ENCODE measurements at places on chromosomes 7 and 10.

GRCh38 chr10:88598055-88598454, 11.5 kb downstream of the LIPJ start:
- DNase-seq = peak; percentile 93

DNA sequence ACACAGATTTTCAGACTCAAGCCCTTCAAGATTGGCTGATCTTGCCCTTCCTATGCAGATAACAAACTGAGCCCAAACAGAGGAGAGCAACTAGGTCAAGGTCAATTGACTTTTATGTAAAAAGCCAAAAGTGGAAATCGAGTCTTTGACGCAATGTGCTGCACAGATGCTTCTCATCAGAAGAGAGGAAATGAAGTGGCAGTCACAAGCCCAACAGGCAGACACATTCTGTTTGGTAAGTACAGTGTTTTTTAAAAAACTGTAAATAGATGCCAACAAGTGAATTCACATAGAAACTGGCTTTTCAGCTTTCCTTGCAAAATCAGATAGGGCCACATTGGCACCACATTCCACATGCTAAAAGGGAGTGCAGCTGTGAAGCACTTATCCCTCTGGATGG, 606.6 kb downstream of the KCNMA1 start:
- DNase-seq = no peak

- no peak for DNase-seq
Observed at GRCh38 chr7:103915680-103916357, 73.6 kb downstream of the RELN start.

DNA sequence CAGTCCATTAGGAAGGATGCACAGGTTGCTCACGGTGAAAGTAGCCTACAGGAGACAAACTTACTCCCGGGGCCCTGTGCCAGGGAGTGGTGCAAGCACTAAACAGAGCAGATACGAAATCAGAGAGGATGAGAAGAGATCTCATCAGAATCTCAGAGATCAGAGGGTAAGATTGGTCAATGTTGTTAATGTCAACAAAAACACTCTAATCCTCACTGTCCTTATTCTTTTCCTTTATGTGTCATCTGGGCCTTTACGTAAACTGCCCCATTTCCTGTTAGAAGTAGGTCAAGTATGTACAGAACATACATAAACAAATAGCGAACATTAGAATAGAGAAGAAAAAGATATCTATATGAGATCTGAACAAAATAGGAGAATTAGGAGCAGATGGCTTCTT, 163.1 kb downstream of the PPP1R17 start:
- no peak for DNase-seq

DNA sequence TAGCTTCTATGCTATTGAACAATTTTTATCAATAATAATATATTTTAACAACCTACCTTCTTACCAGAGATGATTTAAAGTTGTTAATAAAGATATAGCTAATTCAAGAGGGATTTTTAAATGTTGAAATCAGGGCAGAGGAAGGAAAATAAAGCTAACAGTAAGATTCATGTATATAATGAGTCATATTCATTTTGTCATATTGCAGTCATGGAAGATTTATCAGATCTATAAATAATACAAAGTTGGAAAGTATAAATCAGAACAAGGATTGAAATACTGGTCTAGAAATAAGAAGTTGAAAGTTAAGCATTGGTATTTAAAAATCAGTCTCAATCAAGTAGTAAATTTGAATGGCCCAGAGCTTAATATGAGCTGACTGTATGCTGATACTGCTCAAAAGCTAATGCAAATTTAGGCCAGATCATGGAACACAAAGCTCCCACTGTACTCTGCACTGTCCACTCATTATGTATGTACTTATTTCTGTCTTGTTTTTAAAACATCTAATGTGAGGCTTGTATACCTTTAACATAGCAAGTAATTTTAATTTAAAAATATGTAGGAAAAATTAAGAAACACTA, 196.9 kb downstream of the ZEB1 start:
- DNase-seq = no peak

- DNase-seq = no peak
Observed at GRCh38 chr7:155377071-155377837, 79.6 kb downstream of the INSIG1 start.

- no peak for DNase-seq
Observed at GRCh38 chr10:129556316-129556715, 89.3 kb downstream of the MGMT start.

DNA sequence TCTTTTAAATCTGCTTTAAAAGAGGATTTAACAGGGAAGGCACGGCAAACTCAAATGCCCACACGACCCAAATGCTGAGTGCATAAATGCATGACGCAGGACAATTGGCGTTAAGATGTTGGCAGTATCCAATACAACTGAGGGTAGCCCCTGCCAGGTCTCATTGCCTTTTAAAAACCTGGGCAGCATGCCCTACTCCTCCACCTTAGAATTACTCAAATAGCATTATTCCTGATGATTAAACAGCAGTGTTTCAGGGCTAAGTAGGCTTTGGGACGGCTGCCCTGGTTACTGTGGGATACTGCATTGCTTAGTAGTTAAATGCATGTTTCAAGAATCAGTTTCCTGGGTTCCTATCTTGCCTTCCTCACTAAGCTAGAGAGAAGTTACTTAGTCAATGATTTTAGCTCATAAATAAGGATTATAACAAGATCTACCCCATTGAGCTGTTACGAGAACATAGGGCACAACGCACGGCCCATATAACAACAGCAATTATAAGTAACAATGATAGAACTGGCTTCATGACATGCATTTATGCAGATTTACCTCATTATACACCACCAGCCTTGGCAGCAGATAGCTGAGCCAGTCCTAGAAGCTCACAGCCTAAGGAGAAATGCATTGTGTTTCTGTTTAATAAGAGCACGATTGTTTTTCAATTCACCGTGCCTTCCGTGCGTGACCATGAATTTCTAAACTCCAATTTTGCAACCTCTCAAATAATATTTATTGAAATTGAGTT, 7.9 kb downstream of the TUBAL3 start:
- DNase-seq = no peak

GRCh38 chr10:70584909-70585544, 17.5 kb downstream of the PRF1 start:
- DNase-seq = no peak

- DNase-seq = no peak
Observed at GRCh38 chr7:112765105-112765504, 25.1 kb downstream of the TMEM168 start.

DNA sequence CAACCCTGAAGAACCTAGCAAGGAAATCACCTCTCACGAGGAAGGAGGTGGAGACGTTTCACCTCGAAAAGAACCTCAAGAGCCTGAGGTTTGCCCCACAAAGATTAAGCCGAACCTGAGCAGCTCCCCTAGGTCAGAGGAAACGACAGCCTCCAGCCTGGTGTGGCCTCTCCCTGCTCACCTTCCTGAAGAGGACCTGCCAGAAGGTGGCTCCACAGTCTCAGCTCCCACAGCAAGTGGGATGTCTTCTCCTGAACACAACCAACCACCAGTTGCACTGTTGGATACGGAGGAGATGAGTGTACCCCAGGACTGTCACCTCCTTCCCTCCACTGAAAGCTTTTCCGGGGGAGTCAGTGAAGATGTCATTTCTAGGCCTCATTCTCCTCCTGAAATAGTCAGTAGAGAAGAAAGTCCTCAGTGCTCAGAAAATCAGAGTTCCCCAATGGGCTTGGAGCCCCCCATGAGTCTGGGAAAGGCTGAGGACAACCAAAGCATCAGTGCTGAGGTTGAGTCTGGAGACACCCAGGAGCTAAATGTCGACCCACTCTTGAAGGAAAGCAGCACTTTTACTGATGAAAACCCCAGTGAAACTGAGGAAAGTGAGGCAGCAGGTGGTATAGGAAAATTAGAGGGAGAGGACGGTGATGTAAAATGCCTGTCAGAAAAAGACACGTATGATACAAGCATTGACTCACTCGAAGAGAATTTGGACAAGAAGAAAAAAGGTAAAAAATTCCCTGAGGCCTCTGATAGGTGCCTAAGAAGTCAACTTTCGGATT, 150.2 kb downstream of the LCOR start:
- DNase-seq = no peak

DNA sequence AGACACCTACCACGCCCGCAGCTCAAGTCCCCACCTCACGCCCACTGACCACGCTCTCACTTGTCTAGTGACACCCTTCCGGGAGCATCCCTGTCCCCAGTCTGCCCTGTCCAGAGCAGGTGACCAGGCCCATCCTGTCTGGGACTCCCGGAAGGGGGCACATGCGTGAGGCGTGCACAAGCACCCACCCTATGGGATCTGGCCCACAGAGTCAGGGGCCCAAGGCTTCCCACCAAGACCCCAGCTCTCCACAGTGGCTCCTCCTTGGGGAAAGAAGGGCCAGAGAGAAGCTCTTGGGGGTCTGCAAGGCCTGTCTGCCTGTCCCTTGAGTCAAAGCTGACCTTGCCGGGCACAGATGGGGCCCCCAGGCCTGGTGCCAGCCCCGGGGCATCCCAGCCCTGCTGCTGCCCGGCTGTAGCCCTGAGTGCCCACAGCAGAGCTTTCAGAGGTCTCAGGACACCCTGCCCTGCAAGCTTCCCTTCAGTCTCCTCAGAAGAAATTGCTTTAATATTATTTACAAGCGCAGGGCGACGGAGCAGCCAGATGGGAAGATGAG, 195.0 kb downstream of the ELFN1 start:
- no peak for DNase-seq

DNA sequence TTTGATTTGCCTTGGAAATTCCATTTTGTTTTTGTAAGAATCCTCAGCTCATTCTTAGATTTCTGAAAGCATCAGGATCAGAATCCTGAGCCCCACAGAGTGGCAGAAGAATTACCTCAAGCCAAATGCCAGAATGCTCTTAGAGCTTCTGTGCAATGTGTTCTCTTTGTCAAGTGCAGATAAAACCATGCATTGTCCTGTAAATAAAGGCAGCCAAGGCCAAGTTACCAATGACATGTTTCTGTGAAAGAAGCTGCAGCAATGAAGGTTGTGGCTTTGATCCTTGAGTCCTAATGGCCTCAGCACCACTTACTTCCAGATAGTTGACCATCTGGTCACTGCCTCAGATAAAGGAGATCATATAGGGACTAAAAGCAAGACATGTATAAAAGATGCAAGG, 343.3 kb upstream of the AKR1E2 start:
- no peak for DNase-seq

GRCh38 chr10:123259791-123260190, 105.6 kb downstream of the BUB3 start:
- no peak for DNase-seq

DNA sequence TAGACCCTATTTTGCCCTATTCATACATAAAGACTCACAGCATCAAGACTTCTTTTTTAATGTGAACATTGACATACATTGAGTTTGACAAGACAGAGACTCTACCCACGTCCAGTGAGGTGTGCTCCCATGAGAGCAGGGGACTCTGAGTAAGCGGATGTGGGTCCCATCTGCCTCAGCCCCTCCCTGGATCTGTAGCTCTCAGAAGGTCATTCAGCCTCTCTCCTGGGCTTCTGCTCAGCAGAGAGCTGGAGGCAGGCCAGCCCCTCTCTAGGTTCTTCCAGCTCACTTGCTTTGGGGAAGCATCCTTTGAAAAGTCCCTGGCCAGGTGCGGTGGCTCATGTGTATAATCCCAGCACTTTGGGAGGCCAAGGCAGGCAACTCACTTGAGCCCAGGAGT, 146.9 kb upstream of the ZMIZ1 start:
- DNase-seq = no peak

GRCh38 chr7:5553298-5553877, 129.8 kb upstream of the TNRC18 start:
- no peak for DNase-seq

DNA sequence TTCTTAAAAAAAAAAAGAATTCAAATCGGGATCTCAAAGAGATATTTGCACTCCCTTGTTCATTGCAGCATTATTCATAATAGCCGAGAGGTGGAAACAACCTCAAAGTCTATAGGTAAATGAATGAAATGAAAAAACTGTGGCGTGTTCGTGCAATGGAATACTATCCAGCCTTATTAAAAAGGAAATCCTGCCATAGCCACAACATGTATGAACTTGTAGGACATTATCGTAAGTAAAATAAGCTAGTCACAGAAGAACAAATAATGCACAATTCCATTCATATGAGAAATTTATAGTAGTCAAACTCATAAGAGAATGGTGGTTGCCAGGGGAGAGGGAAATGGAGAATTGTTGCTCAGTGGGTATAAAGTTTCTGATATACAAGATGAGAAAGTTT, 37.9 kb downstream of the GRK5 start:
- no peak for DNase-seq

DNA sequence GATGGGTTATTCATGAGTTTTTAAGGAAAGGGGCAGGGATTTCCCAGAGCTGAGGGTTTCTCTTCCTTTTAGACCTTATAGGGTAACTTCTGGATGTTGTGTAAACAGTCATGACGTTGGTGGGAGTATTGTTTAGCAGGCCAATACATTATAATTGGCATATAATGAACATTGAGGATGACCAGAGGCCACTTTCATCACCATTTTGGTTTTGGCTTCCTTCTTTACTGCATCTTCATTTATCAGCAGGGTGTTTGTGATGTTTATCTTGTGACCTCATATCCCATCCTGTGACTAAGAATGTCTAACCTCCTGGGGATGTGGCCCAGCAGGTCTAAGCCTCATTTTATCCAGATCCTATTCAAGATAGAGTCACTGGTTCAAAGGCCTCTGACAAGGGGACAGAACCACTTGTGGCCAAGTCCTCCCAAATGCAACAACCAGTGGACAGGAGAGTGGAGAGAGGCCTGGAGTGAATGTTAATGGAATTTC, 77.3 kb upstream of the RPA3 start:
- DNase-seq = no peak

- no peak for DNase-seq
Observed at GRCh38 chr10:75654772-75655171, 223.3 kb downstream of the LRMDA start.

DNA sequence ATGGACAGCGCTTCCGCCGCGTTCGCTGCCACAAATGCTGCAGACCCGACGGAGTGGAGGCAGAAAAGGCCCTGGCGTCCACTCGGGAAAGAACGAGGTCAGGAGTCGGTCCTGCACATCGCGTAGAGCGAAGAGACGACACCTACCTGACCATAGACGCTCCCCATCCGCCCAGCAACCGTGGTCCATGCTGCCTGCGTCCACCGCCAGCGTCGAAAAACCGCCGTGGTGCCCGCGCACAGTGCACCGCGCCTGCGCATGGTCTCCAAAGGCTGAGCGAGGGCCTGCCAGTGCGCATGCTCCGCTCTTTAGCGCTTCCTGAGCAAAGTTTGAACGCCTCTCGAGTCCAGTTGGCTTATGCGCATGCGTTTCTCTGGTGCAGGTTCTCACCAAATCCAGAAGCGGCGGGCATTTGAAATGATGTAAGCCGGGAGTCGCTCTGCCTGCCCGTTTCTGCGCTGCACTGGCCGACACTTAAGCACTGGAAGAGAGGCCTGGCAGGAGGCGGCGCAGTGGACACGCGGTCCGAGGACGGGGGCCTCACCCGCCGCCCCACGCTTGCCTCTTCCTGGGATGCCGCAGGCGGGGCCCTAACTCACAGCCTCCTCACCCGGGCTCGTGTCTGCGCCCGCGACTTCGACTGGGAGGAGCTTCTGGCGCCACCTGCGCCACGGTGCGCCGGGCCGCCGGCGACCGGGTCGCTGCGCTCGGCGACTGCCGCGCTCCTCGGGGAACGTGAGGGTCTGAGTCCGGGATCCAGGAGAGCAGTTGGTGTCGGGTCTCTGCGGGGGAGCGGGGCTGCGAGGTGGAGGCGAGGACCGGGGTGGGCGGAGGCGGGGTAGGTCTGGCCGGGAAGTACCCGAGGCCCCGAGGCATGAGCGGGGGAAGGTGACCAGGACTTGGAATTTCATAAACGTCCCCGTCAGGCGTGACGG, at the start of gene FAM24B:
Gene FAM24B (minus strand): TSS at position 243 of the 935 bp plus-strand sequence. CDS start 29,066 bp downstream, outside the sequence.
- peak; percentile 89 for DNase-seq

All from MV-4-11 (cell line).